ENCODE measurements at places on chromosomes 5 and 9.
A peak's percentile ranks its signal among the peaks of the same experiment; 100 is the strongest.

- peak; percentile 37 for DNase-seq
Observed at GRCh38 chr5:38922199-38922598, 76.4 kb downstream of the OSMR start.

GRCh38 chr5:138912093-138912492, 37.0 kb upstream of the LRRTM2 start:
- no peak for DNase-seq

DNA sequence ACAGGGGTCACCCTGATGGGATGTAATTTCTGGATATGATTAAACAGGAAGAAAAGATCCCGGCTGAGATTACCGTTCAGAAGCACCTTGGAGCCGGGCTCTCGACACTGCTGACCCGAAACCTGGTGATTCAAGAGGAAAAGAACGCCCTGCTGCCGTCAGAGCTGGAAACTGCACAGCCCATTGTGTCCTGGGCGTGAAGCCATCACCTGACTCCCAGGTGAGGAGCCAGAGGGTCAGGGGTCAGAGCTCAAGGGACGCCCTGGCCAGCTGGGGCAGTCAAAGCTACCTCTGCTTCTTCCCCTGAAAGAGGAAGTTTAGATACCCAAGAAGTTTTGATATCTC, 17.8 kb upstream of the SLC12A7 start:
- DNase-seq, result no peak

DNA sequence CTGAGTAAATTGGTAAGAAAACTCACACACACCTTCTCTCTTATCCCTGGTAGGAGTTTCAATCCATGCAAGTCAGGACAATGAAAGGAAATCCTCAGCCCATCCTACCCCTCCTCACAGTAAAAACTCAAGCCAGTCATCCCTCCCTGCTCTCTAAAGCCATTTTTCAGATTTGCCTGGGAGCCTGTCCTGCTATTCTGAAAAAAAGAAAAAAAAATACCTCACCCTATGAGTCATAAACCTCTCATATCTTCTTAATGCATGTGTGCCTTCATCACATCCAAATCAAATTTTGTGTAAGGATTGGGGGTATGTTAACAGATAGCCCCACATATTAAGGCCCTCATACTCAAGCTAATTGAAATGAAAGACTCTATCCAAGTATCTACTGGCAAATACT, 14.1 kb downstream of the UGT3A2 start:
- DNase-seq, result no peak

DNA sequence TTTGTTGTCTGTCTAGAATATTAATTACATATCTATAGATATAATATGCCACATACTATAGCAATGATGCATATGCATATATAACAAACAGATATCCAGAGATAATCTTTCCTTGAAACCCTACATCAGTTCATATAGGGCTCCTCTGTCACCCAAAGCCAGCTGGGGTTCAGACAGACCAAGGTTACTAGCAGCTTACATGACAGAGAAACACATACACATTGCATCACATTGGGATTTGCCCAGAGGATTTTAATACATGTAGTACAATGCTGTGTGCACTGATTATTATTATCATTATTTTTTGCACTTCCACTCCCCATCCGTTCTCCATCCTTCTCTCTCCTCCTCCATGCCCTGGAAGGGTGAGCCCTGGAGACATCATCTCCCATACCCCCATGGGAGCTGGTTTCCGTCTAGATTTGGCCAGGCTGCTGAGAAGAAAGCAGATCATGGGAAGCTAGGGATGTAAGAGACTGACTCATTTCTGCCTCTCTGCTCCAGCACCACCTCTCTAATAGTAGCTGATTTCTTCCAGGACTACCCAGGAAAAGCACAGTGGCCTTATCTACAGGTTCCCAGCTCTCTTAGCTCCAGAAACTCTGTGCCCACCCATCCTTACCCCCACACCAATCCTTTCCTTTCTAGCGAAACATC, 23.3 kb downstream of the FST start:
- DNase-seq, result no peak

DNA sequence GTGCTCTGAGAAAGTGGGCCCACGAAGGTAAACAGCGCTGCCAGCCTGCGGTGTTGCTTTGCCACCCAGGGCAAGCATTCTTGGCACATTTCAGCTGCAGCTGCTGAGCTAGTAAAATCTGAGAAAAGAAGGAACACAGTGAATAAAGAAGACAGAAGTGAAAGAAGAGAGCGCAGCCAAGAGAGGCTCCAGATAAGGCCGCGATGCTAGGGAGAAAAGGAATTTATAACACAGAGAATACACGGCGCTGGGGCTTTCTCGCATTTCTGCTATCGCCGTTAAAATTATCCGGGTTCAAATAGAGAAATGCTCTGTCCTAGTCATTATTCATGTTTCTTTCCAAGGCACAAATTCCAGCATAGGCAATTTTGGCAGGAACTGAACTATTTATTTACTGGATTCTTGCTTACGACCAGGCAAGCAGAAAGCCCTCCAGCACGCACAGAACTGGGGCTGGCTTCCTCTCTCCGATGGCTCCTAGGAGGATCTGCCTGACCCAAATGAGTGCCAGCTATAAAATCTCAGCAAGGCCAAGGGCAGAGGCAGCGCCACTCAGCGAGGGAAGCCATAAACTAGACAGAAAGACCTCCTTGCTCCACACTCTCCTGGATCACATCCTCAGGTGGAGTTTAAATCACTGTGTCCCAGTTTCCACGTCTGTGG, 111.2 kb downstream of the ATPSCKMT start:
- no peak for DNase-seq

- DNase-seq, result peak; percentile 37
Observed at GRCh38 chr9:136385015-136385414, 11.5 kb upstream of the CARD9 start.

- DNase-seq, result no peak
Observed at GRCh38 chr5:179411161-179411841, 66.0 kb upstream of the ADAMTS2 start.

- no peak for DNase-seq
Observed at GRCh38 chr9:109246533-109246932, 74.3 kb downstream of the EPB41L4B start.

DNA sequence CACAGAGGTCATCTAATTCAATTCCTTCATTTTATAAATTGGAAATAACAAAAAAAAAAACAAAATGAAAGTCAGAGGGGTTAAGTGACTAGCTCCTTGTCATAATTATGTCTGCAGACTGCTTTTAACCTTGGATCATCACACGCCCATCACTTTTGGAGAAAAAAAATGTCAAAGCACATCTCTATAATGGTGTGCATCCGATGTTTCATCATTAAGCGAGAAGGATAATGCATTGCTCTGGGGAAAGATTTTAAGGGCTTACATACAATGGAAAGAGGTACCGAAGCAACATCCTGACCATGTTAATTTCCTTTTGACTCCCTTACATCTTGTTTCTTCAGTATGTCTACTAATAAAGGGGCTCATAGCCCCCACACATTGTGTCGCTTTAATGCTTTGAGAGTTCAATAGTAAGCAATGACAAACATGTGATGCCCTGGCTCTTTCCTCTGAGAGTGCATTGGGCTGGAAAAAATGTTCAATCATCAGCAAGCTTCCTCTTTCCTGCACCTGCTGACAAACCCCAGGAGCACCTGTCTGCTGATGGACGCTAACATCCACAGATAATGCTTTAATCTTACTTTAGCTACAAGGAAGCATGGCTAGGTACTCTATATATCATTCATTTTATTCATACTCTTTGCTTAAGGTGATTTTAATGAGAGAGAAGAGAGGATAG, 242.2 kb downstream of the SMARCA2 start:
- no peak for DNase-seq

Data from stimulated activated CD4-positive, alpha-beta T cell treated with anti-CD3 and anti-CD28 coated beads, Interleukin-12 subunit alpha, Interleukin-12 subunit beta, amount 100 ng/mL, for 48 hours (primary cell).